ENCODE measurements at places on chromosomes 11 and 22.

DNA sequence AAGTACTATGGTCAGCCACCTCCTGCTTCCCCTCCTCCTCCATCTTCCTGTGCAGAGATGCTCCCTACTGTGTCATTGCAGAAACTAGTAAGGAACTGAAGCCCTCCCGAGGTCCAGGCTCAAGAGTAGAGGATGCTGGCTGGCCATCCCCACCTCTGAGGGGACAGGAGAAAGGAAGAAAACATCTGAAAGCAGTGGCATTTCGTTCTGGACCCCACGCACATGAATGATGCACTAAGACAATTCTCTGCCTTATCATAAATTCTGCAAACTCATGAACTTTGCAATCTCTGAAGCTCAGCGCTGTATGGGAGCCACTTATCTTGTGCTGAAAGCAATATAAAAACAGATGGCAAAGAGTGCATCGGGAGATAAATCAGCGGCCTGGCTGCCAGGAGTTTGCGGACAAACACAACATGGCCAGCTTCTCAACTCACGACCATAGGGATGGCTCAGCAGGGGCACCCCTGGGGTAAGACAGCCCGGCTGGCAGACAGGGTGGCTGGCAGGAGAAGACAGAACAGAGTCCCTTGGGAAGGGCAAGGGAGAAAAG lies 306.4 kb downstream of the NXPE2 start:
- no peak for DNase-seq

DNA sequence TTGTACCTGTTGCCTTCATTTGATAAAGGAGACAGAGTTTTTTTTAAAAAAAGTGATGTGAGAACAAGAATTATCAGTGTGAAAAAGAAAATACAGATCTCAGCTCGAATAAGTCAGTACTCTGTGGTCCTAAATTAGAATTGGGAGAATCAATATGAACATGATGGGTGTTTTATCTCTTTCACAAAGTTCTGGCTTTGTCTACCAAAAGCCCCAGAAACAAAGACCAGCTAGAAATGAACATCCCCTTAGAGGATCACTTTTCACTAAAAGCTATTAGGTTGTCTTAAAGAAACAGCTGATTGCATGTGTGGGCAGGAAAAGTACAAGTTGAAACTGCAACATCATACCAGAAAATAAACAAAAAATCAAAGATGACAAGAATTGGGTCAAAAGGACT lies 8.4 kb upstream of the ST14 start:
- DNase-seq, result no peak

DNA sequence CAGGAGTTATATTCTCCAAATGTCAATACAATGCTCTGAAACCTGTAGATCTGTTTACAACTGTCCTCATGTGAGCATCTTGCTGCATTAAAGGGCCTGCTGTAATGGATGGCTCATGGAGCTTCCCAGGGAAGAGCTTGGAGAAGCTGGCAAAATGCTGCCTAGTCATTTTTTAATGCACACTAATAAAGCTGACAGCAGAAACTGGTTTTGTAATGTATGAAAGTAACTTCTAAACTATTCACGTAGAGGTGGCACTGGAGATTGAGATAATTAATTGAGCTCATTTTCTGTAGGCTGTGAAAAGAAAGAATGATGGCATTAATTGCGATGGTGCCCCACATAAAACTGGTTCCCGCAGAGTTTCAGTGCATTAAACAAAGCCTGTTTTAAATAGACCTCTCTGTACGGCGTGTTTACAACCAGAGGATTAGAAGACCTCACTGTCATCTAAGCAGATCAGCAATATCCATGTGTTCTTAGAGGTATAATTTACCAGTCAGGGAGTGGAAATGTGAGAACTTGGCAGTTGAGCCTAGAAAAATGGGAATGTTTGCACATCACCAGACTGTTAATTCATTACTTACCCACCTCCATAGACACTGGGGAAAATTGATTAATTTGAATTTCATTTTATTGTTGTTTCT lies 16.0 kb downstream of the POLA2 start:
- DNase-seq, result no peak

- no peak for DNase-seq
These were observed 240.2 kb downstream of the CADM1 start for GRCh38 chr11:115263799-115264656.

GRCh38 chr11:96664110-96664509 lies 274.3 kb downstream of the JRKL start:
- no peak for DNase-seq

DNA sequence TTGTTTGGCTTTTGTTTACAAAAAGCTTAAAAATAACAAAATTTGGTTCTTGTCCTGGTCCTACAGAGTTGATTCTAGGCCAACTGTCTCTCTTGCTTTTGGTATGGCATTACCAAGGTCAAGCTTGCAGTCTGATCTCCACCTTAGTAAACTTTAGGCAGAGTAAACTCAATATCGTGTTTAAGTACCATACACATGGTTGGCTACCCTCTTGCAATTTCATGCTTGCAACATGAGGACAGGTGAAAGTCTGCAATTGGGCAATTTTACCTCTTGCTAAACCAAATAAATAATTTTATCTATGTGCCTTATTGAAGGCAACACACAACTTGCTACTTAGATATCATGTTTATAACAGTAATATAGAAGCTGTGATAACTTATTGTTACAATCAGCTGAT lies 125.1 kb downstream of the ARHGAP20 start:
- DNase-seq, result no peak

DNA sequence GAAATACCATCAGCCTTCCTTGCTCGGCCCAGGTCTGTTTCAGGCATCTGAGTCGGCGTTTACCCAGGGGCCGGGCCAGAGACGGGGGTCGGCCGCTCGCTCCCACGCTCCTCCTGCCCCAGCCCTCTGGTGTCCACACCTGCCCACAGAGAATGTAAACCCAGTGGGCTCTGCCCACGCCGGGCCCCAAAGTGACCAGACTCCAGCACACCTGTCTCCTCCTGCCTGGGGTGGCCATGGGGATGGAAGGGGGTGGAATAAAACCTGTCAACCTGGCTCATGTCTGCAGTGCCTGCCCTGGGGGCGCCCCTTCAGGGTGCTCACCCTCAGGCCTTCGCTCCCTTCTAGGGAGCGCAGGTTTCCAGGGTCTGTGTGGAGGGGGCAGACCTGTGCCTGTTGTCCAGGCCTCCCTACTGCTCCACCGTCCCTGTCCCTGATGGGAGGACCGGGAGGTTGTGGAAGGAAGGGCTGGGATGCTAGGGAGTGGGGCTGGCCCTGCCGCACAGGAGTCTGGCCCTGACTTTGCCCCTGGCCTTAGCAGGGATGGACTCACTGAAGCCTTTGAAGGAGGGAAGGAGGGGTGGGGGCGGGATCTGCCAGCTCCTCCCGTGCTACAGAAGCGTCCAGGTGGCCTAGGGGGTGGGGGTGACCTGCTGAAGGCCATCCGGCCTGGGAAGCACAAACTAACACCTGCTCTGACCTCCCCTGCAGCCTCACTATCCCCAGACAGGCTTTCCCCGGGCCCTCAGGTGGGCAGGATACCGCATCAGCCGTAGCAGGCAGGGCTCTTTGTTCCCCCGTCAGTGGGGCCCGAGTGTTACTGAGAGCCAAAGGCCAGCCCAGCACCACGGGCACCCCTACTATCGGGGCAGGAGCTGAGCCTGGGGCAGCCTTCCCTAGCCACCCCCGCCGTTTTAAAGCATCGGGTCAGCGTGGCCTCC lies 14.7 kb upstream of the ARHGAP8 start:
- DNase-seq, result no peak

- DNase-seq, result no peak
These were observed 28.1 kb upstream of the KLHL35 start for GRCh38 chr11:75461151-75461550.

DNA sequence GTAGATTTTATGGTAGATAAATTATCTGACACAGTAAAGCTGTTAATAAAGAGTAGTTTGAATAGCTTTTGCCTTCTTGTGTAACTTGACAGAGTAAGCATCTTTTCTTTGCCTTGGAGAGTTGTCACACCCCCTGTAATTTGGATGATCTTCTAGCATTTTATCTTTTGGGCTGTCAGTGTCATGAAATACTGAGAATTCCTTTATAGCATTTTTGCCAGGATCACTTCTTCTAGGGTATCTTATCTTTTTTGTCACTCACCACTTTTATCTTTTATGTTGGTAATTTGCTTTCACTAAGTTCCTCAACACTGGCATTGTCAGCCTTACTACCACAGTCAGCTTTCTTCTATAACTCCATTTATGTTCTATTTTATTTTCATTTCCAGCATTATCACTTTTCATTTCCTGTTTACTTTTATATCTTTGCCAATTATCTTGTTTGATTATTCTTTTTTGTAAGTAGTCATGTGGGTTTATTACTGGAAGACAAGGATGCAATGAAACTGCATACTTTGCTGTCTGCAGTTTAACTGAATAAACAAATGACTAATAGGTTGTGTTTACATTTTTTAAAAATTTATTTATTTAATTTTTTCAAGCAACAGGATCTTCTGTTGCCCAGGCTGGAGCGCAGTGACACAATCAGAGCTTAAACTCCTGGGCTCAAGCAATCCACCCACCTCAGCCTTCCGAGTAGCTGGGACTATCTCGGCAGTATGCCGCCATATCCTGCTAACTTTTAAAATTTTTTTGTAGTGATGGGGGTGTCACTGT lies 28.1 kb upstream of the ACAT1 start:
- no peak for DNase-seq

DNA sequence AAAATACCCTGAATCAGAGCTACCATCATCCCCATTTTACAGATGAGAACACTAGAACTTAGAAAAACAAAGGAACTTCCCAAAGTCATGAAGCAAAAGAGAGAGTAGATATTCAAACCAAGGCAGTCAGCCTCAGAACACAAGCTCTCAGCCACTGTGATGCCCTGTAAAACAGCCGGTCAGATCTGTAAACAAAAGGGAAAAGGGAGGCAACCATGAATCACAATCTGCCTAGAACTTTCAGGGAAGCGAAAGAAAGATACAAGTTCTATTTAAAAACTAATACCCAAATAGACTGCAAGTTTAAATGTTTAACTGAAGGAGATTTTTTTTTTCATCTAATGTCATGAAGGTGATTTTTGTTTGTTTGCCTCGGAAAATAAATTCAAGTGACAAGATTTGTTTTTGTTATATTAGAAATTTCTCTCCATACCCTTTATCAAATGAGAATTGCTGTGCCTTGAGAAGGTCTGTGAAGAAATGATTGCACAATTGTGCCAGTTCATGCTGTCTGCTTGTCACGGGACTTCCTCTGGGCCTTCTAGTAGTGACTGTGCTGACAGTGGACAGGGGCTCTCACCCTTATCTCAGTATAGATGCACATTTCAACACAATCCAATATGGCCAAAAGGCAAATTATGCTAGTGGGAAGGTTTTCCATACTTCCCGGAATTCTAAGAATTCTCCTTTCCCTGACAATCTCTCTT lies 11.7 kb downstream of the SAA1 start:
- DNase-seq, result no peak

DNA sequence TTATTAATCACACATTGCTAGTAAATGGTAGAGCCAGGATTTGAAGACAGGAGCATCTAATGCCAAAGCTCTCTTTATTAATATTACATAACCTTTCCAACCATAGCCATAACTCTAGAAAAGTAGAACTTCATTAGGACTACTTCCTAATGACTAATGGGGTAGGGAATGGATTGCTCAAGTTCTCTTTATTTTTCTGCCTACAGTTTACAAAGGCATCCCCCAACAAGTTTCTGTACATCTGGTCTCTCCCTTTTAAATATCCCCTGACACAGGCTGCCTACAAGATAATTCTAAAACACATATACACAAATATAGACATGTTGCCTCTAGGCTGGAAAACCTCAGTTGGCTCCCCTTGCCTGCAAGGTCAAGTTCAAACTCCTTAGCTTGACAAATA lies 534.9 kb downstream of the SOX6 start:
- DNase-seq, result no peak

DNA sequence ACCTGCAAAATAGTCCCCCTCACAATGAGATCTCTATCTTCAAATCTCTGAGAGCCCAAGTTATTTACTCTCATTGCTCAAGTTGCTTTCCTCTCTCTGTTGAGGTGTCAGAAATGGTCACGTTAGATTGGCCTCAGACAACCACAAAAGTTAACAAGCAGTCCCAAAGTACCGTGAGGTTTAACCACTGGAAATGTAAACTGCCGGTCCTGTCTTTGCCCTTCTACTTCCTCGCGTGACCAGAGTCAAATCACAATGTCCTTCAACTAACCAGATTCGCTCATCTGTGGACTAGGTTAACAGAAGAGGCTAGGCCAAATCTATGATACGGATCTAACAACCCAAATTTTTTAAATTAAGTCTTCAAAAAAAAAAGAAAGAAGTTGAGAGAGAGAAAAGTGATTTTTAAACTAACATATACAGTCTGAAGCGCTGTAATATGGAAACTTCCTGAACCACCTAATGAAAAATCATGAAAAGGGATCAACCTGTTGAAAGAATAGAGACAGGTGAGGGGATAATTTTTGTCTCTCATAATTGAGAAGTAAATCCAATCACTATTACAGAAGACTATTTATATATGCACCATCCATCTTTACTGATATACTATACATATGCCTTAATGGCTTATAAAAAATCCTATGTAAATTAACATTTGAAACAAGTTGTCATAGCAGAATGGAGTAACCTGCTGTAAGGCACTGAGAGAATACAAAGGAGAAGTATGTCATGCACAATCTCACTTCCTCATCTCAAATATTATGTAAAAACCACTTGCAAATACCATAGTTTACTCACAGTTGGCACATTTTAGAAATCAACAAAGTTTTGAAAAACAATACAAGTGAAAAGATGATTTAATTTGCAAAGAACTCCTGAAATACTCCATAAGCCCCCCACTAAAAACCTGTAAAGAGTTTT lies 3.3 kb upstream of the JAML start:
- DNase-seq, result no peak

- no peak for DNase-seq
These were observed 119.6 kb downstream of the NAV2 start for GRCh38 chr11:19832086-19832750.

GRCh38 chr11:10658621-10659338 lies 34.8 kb downstream of the IRAG1 start:
- DNase-seq, result no peak

DNA sequence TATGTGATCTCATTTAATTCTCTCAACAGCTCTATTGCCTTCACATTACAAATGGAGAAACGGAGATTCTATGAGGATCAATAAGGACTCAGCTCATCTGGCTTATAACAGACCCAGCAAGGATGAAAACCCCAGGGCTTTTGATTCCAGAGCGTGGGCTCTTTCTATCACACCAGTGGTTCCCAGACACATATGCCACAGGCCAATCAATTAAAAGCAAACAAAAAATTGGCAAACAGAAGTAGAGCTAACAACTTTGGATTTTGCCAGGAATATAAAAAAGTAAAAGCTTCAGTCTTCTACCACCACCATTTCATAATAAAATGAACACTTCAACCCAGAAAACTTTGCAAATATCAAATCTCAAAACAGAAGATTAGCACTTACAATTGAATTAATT lies 71.1 kb upstream of the FAT3 start:
- DNase-seq, result no peak

- no peak for DNase-seq
These were observed 22.6 kb downstream of the MOV10L1 start for GRCh38 chr22:50112151-50113118.

GRCh38 chr11:35588627-35589026 lies 29.6 kb upstream of the FJX1 start:
- no peak for DNase-seq

- DNase-seq, result no peak
These were observed 6.2 kb downstream of the PDGFB start for GRCh38 chr22:39238561-39238960.

Measured in T-helper 1 cell (primary cell).